ENCODE measurements at places on chromosomes 5 and 9. TPM values are rescaled to one million over a fixed set of nuclear protein-coding genes. Genes with fewer than 3 reads are reported as not detected.

DNA sequence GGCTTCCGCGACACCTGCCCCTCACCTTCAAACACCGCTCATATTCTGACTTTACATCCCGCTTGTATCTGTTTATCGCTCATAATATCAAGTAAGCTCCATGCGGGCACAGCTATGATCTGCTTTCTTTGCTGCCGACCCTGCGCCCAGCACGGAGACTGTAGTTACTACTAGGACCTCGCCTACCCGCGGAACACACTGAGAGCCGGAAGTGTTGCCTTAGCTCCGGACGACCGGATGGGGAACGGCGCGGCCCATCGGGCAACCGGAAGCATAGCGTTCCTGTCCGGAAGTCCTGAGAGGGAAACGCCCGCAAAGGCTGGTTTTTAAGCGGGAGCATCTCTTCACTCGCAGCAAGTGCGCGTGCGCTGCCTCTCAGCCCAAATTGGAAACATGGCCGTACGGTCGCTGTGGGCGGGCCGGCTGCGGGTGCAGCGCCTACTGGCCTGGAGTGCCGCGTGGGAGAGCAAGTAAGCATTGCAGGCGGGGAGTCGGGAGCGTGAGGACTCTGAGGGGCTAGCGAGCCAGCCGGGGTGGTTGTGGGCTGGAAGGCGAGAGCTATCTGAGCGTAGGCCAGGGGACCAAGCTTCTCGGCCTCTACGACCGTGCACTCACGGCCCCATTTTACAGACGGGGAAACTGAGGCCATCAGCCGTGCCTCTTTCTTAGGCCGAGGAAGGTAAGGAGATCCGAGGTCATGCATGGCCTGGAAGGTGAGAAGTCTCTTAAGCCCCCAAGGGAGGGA is at the start of gene GRPEL2:
Gene GRPEL2, plus strand, starts transcription at position 353 of the 745 bp plus-strand sequence. Its CDS starts 41 bp downstream, at position 394.
- peak; percentile 98 for DNase-seq

The NIM1K gene
- 0.08 TPM for total RNA-seq

The STKLD1 gene
- total RNA-seq = 0.62 TPM

The ADAM19 gene
- 97.1 TPM for total RNA-seq

GRCh38 chr5:33843579-33843978 is 48.2 kb downstream of the ADAMTS12 start:
- no peak for DNase-seq

- no peak for DNase-seq
These were observed 1143.8 kb upstream of the DMAC1 start for GRCh38 chr9:8943392-8943791.

The FBP1 gene
- 0.92 TPM for total RNA-seq

- no peak for DNase-seq
These were observed 7.1 kb downstream of the UBAP1 start for GRCh38 chr9:34185778-34186551.

The MSMP gene
- total RNA-seq = not detected

- no peak for DNase-seq
These were observed 405.4 kb downstream of the ZSWIM6 start for GRCh38 chr5:61737301-61737963.

DNA sequence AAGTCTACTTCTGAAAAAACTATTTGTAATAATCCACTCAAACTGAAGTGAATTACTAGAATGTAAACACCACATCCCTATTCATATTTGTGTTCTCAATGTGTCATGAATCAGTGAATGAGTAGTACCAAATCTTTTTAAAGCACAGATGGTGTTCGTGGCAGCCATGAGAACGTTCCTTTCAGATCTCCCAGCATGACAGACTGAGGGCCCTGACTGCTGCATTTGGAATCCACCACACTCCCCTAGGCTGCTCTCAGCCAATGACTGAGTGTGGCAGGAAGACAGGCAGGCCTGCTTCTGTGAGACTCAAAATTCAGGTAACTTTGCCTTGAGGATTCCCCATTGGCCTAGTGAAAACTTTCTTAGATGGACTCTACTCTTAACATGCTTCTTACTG is 10.9 kb upstream of the JMY start:
- no peak for DNase-seq

DNA sequence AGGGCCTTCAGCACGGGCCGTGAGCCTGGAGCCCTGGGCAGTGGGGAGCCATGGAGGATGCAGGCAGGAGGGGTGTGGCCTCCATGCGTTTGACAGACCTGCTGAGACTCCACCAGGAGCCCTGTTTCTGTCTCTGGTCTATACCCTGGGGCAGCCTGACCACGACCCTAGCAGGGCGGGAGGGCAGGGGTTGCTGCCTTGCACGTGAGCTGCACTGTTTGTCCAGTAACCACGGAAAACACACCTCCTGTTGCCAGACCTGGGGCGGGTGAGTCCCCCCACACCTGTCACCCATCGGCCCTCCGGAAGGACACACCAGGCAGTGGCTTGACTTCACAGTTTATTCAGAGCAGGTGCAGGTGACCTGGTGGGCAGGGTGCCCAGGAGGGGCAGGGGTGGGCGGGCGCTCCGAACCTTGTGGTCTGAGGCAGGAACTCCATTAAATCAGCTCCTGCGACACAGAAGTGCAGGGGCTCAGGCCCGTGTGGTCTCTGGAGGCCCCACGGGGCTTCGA is 3.9 kb downstream of the LCN8 start:
- no peak for DNase-seq
